Naive thymus-derived CD8-positive, alpha-beta T cell (primary cell): ENCODE measurements at places on chromosomes 13 and 19. TPM values are rescaled to one million over a fixed set of nuclear protein-coding genes. Genes with fewer than 3 reads are reported as not detected.

DNA sequence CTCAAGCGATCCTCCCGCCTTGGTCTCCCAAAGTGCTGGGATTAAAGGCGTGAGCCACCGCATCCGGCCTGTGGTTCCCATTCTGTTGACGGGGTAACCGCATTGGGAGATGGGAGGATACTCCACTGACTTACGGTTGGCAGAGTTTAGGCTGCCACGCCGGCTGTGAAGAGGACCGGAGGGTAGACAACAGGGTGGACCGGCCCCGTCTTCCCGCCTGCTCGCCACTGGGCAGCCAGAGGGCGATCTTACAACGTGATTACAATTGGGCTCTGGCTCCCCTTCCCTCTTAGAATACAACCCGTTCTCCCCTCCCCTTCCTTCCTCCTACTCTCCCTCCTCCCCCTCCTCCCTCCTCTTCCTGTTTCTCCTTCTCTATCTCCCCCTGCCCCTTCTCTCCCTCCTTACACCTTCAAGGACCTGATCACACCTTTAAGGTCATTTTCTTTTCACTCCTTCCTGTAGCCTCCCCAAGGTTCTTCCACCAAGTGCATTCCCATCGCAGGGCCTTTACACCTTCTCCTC, 957 bp upstream of the CCDC194 start:
- no peaks in the 10 kb centered on the region for H3K36me3 ChIP-seq
- H3K27ac ChIP-seq = peak overlapping the region; percentile 44
- no peak overlapping the region for H3K4me3 ChIP-seq
- no peak for DNase-seq
- peaks cover 11% of the 10 kb centered on the region for H3K4me1 ChIP-seq
- H3K27me3 ChIP-seq = no peaks in the 10 kb centered on the region

DNA sequence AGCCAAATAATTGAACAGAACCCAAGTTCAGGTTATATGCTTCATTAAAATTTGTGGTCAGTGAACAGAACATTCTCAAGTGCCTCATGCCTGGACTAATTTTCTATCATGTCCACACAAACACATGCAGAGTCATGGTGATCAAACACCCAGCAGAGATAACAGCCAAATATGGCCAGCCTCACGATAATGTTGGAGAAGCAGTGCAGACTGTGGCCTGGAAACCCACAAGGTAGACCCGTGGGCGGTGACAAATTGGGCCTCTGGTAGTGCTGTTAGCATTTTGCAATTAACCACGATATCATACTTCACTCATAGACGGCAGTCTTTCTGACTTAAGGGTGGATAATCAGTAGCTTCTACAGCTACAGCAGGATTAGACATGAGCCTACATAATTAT, 35.0 kb upstream of the VWA8 start:
- no peak overlapping the region for H3K4me3 ChIP-seq
- peaks cover 3% of the 10 kb centered on the region for H3K36me3 ChIP-seq
- DNase-seq = no peak
- no peaks in the 10 kb centered on the region for H3K4me1 ChIP-seq

DNA sequence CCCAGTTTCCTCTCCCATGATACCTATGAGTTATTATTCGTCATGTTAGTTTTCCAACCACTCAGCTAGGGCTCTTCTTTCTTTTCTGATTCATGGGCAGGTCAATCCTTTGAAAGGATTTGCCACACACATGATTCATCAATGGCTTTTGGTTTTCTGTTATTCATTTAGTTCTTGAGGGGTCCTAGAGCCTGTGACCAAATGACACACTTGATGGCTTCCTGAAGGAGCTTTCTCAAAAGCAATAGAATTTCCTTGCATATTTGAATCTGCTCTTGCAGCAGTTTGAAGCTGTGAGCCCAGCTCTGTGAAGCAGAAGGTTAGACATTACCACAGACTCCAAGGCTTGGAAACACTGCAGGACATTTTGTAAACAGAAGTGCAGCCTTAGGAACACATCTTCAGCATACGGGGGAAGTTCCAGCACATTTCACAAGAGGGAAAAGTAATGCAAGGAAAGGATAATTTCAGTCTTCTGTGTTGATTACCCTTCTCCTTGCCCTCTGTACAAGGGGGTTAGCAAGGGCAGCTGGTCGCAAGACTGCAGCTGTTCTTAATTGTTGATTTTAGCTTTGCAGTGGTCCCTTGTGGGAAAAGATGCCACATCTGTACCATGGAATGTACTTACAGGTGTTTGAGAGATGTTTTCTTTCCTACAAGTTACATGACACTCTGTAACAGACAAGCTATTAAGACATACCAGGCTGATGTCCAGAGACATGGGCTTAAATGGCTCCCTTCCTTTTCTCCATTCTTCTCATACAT, 338.6 kb downstream of the KCNRG start:
- H3K27ac ChIP-seq = no peak overlapping the region
- no peaks in the 10 kb centered on the region for H3K4me1 ChIP-seq
- H3K36me3 ChIP-seq = no peaks in the 10 kb centered on the region
- H3K4me3 ChIP-seq = no peak overlapping the region
- DNase-seq = no peak

Gene MEIOSIN
- not detected for total RNA-seq

Gene OR7D2
- 0.11 TPM for total RNA-seq

Gene R3HDM4
- total RNA-seq = 179 TPM

GRCh38 chr13:30465343-30465592, 468 bp downstream of the HMGB1 start:
- no peak overlapping the region for H3K4me3 ChIP-seq
- peaks cover 22% of the 10 kb centered on the region for H3K4me1 ChIP-seq
- DNase-seq = no peak
- H3K27ac ChIP-seq = no peak overlapping the region
- H3K36me3 ChIP-seq = peaks cover 23% of the 10 kb centered on the region

Gene USHBP1
- total RNA-seq = not detected

Gene HS6ST3
- not detected for total RNA-seq

- no peaks in the 10 kb centered on the region for H3K4me1 ChIP-seq
- no peak overlapping the region for H3K4me3 ChIP-seq
- H3K36me3 ChIP-seq = no peaks in the 10 kb centered on the region
- peaks cover 2% of the 10 kb centered on the region for H3K27me3 ChIP-seq
Measured at GRCh38 chr13:59261928-59262488, 901.7 kb downstream of the DIAPH3 start.

- no peaks in the 10 kb centered on the region for H3K36me3 ChIP-seq
- peaks cover 68% of the 10 kb centered on the region for H3K4me1 ChIP-seq
- no peaks in the 10 kb centered on the region for H3K27me3 ChIP-seq
- H3K4me3 ChIP-seq = peak within 1 kb of the TSS; percentile 87
- peak within 1 kb of the TSS; percentile 99 for H3K27ac ChIP-seq
Measured at GRCh38 chr19:49640113-49640898, at the start of gene RRAS. Gene RRAS, minus strand, starts transcription at chr19:49640143. Its CDS starts 45 bp downstream, at chr19:49640098.

Gene GALP
- not detected for total RNA-seq

DNA sequence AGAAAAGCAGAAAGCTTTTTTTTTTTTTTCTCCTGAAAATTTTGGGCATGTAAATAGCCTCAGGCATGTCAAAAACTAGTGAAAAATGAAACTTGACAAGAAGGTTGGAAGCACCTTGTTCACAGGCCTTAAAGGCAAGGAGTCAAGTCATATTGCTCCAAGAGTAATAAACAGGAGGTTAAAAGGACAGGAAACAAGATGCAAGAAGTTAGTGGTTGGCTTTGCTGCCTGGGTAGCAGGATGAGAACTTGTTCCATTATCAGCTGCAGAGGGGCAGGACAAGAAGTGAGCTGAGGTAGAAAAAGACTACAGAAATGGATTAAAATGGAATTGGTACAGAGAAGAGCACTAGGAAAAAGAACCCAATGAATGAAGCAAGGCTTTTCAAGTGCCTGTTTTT, 242.6 kb downstream of the DCT start:
- peak overlapping the region; percentile 62 for H3K4me3 ChIP-seq
- H3K4me1 ChIP-seq = peaks cover 39% of the 10 kb centered on the region
- no peak for DNase-seq
- H3K27ac ChIP-seq = no peak overlapping the region

- H3K36me3 ChIP-seq = no peaks in the 10 kb centered on the region
- no peaks in the 10 kb centered on the region for H3K27me3 ChIP-seq
Measured at GRCh38 chr13:96700657-96701056, 293.6 kb downstream of the OXGR1 start.

GRCh38 chr19:56477429-56478338, 539 bp upstream of the ZNF667 start:
- peak overlapping the region; percentile 97 for H3K4me3 ChIP-seq
- H3K27me3 ChIP-seq = peaks cover 40% of the 10 kb centered on the region

DNA sequence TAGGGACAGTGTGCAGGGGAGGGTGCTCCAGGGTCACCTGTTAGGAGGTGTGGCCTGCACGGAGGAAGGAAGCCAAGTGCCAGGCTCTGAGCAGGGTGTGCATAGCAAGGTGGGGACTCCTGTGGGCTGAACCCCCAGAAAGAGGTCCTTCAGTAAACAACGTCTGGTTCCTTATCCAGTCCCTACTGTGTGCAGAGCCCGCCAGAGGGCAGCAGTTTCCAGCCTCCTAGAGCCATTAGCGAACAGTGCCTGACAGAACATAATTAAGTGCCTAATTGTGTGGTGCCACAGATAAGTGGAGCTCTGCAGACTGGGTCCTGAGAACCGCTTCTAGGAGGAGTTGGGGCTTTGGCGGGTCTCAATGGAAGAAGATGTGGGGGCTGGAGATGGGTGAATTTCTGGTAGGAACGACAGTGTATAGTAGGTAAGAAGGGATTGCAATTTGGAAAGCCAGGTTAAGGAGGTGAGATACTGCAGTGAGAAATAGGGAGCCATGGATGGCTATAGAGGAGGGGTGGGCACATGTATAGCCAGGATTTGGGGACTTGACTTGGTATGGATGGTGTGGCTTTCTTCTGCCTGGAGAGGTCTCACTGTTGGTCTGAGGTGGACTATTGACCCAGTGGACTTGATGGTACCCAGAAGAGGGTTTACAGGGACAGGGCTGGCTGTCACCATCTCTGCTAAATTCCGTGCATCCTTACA, 323.1 kb downstream of the ZNF536 start:
- no peaks in the 10 kb centered on the region for H3K36me3 ChIP-seq
- H3K27ac ChIP-seq = no peak overlapping the region
- DNase-seq = no peak
- no peak overlapping the region for H3K4me3 ChIP-seq
- peaks cover 49% of the 10 kb centered on the region for H3K27me3 ChIP-seq

DNA sequence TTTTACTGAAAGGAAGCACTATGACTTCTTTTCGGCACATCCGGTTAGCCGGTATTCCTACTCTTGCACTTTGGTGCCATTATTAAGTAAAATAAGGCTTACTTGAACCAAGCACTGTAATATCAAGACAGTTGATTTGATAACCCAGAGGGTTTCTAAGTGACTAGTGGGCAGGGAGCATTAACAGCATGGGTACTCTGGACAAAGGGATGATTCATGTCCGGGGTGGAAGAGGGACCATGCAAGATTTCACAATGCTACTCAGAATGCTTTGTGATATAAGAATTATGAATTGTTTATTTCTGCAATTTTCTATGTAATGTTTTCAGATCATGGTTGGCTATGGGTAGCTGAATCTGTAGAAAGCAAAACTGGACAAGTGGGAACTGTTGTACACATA, 282.1 kb downstream of the TDRD3 start:
- peaks cover 2% of the 10 kb centered on the region for H3K27me3 ChIP-seq
- no peaks in the 10 kb centered on the region for H3K36me3 ChIP-seq
- no peak overlapping the region for H3K4me3 ChIP-seq
- DNase-seq = no peak
- H3K4me1 ChIP-seq = no peaks in the 10 kb centered on the region

Gene KLK1
- total RNA-seq = not detected

- H3K4me1 ChIP-seq = peaks cover 9% of the 10 kb centered on the region
- no peak overlapping the region for H3K27ac ChIP-seq
- peaks cover 50% of the 10 kb centered on the region for H3K27me3 ChIP-seq
- H3K4me3 ChIP-seq = no peak overlapping the region
- no peaks in the 10 kb centered on the region for H3K36me3 ChIP-seq
Measured at GRCh38 chr19:4575267-4576015, 16.0 kb upstream of the SEMA6B start.

Gene COMP
- total RNA-seq = not detected

GRCh38 chr19:7351861-7352260, 3.1 kb downstream of the ARHGEF18 start:
- H3K4me1 ChIP-seq = peaks cover 76% of the 10 kb centered on the region
- H3K4me3 ChIP-seq = peak overlapping the region; percentile 94
- peak overlapping the region; percentile 100 for H3K27ac ChIP-seq

DNA sequence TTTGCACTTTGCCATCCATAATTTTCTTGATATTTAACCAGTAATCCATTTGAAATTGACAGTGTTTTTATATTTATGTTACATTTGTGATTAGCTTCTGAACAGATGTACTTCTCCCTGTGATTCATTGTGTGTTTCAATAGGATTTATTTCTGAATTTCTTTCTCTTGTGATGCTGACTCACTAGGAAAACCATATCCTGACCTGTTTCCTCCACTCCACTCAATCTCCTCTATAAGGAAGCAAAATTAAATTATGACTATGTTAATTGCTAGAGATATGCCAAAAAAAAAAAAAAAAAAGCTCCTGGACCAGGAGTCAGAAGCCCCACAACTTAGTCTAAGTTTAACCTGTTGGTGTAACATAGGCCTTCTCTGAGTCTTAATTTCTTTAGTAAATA, 614.6 kb upstream of the SPRY2 start:
- H3K4me1 ChIP-seq = no peaks in the 10 kb centered on the region
- H3K4me3 ChIP-seq = no peak overlapping the region
- H3K27ac ChIP-seq = no peak overlapping the region

Gene AKAP11
- total RNA-seq = 32.3 TPM
